Peyer's patch (tissue), 4 donors: ENCODE measurements at places on chromosomes 13 and 19. TPM values are rescaled to one million over a fixed set of nuclear protein-coding genes. Genes with fewer than 3 reads are reported as not detected.

Gene ZNF562
- 22.3 TPM for total RNA-seq

Gene SERP2
- total RNA-seq: 12.4 TPM

DNA sequence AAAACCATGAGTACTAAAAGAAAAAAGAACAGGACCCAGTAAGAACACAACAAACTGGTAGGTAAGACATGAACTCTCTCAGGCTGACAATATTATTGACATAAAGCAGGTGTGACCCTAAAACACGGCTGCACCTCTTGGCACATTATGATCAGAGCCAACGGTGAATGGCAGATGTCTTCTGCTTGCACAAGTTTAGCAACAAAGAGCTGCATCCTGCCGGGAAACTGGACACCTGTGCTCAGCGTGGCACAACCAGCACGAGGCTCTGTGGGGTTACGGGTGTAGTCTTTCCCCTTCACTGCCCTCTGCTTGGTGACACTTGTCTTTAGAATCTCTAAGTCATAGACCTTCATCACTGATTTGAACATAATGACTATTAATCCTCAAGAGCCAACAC, 97.9 kb downstream of the DOCK9 start:
- DNase-seq: no peak
- no peak overlapping the region for H3K27ac ChIP-seq
- H3K4me3 ChIP-seq: no peak overlapping the region
- H3K27me3 ChIP-seq: no peaks in the 10 kb centered on the region
- no peaks in the 10 kb centered on the region for H3K36me3 ChIP-seq

- H3K27ac ChIP-seq: no peak overlapping the region
- H3K27me3 ChIP-seq: no peaks in the 10 kb centered on the region
- H3K4me1 ChIP-seq: no peaks in the 10 kb centered on the region
- DNase-seq: no peak
Observed at GRCh38 chr19:57437931-57438330, 2.8 kb downstream of the ZNF749 start.

Gene C19orf85
- total RNA-seq: not detected

Gene VSTM1
- total RNA-seq: not detected

Gene ZNF737
- total RNA-seq: 60.2 TPM

GRCh38 chr13:27088619-27089018, 83.0 kb downstream of the USP12 start:
- H3K4me1 ChIP-seq: no peaks in the 10 kb centered on the region
- no peak for DNase-seq
- no peak overlapping the region for H3K4me3 ChIP-seq
- H3K27me3 ChIP-seq: no peaks in the 10 kb centered on the region
- no peaks in the 10 kb centered on the region for H3K36me3 ChIP-seq

DNA sequence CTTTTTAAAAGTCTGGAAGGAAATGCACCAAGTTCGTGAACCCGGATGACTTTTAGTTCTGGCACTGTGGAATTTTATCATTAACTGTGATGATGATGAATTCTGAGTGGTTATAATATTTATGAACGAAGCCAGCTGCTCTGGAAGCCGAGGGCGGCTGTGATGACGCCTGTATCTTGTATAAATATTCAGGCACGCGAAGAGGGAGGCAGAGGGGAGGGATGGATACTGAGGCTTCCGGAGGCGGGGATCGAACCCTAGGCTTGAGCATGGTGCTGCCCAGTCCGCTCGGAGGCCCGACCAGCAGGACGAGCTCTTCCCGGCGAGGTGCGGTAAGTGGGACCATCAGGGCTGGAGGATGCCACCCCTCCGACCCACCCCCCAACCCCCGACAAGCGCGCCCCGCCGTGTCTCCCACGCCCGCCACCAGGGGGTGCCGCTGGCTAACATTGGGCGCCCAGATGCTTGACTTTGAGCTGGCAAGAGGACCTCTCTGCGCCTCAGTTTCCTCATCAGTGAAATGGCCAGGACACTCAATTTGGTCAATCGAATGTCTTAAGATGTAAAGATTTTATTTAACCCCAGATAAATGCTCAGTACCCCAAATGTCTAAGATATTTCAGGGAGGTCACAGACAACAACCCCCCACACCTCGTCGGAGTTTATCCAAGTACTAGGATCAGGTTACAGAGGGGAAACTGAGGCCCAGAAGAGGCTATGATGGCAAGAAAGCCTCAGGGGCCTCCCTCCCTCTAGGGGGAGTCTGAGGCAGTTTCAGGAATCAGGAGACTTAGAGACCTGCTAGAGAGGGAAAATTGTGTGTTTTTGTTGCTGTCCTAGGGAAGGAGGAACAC, 4.5 kb upstream of the RAB3A start:
- peaks cover 6% of the 10 kb centered on the region for H3K4me1 ChIP-seq
- no peaks in the 10 kb centered on the region for H3K36me3 ChIP-seq
- H3K4me3 ChIP-seq: no peak overlapping the region

DNA sequence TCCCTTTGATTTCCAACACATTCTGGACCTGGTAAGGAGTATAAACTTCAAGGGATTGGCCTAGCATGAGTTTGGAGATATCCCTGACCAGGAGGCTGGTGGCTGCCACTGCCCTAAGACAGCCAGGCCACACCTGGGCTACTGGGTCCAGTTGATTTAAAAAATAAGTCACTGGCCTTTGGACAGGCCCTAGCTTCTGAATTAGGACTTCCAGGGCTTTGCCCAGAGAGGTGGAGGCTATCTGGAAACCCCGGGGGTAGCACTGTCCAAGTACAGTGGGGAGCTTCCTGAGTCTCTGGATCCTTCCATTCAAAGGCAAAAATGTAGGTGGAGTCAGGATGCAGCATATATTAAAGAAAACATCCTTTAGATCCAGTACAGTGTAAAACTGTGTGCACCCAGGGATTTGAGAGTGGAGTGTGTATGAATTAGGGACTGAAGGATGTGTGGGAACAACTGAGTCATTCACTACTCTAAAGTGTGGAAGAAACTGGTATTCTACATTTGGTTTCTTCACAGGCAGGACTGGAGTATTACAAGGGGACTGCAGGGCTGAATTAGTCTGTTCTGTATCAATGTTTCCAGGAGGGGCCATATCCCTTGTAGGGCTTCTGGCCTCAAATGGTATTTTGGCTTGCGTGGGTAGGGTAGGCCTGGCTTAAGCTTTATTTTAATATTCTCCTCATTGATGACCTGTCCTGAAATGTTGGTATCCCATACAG, 14.8 kb upstream of the FCGBP start:
- no peak overlapping the region for H3K27ac ChIP-seq
- no peak for DNase-seq
- H3K36me3 ChIP-seq: no peaks in the 10 kb centered on the region
- peaks cover 18% of the 10 kb centered on the region for H3K4me1 ChIP-seq

DNA sequence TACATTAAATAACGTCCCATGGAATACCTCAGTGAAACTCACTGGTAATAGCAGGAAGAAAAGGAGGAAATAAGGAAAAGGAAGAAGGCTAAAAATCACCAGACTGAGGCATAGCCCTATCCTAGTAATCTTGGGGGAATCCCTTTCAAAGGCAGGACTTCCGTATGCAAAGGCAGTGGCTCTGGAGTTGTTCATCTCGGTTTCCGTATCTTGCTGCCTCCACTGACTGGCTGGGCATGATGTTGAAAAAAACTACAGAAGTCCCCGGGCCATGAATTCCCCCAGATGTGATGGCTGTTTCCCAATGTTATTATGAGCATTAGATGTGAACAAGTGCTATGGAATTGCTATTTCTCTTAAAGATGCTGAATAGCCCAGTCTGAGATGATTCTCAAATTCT, 5.5 kb downstream of the FPR2 start:
- no peak overlapping the region for H3K4me3 ChIP-seq
- no peaks in the 10 kb centered on the region for H3K27me3 ChIP-seq
- H3K36me3 ChIP-seq: no peaks in the 10 kb centered on the region
- DNase-seq: no peak

DNA sequence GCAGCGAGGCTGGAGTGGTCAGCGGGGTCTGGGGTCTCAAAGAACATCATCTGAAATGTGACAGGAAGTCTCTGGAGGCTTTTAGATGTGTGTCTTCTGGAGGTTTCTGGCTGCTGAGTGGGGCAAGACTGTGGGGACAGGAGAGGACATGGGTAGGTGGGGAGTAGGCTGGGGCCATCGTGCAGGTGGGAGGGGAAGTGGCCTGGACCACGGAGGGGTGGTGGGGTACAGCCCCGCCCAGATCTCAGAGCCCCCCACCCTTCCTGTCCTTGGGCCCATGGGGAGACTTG, 6.2 kb downstream of the AP1M1 start:
- peaks cover 72% of the 10 kb centered on the region for H3K36me3 ChIP-seq
- H3K4me1 ChIP-seq: peaks cover 8% of the 10 kb centered on the region
- DNase-seq: no peak
- no peak overlapping the region for H3K27ac ChIP-seq
- H3K27me3 ChIP-seq: no peaks in the 10 kb centered on the region

Gene ZFP82
- 9.1 TPM for total RNA-seq

DNA sequence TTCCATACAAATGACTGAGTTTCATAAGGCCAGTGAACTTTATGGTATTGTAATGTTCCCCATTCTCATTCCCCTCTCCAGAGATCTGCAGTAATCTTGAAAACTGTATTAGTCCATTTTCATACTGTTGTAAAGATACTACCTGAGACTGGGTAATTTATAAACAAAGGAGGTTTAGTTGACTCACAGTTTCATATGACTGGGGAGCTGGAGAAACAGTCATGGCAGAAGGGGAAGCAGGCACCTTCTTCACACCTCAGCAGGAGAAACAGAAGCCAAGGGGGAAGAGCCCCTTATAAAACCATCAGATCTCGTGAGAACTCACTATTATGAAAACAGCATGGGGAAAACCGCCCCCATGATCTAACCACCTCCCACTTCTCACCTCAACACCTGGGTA, 318.7 kb upstream of the KLF12 start:
- H3K36me3 ChIP-seq: no peaks in the 10 kb centered on the region
- no peak for DNase-seq
- H3K4me1 ChIP-seq: no peaks in the 10 kb centered on the region
- H3K27ac ChIP-seq: no peak overlapping the region

DNA sequence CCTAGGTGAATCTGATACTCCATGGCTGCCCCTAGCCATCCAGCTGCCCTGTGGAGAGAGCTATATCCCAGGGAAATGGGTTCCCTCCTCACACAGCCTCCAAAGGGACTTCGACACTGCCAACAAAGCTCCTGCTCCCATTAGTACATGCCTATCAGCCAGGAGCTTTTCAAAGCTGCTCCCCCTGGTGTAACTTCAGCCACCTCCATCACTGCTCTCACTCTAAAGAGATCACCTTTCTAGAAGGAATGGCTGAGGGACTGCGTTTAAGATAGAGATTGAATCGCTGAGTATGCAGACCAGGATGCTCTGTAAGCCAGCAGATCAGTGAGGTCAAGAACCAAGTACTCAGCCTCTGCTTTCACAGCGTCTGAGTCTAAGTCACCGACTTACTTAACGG, 213.7 kb downstream of the NALCN start:
- H3K27me3 ChIP-seq: no peaks in the 10 kb centered on the region
- H3K4me1 ChIP-seq: no peaks in the 10 kb centered on the region

- DNase-seq: no peak
- H3K27ac ChIP-seq: peak overlapping the region; percentile 41
- peaks cover 10% of the 10 kb centered on the region for H3K27me3 ChIP-seq
- peaks cover 17% of the 10 kb centered on the region for H3K4me1 ChIP-seq
- H3K4me3 ChIP-seq: no peak overlapping the region
- H3K36me3 ChIP-seq: no peaks in the 10 kb centered on the region
Observed at GRCh38 chr19:18225355-18225701, 910 bp downstream of the PDE4C start.

Gene SIAH3
- not detected for total RNA-seq
